Activated CD4-positive, CD25-positive, alpha-beta regulatory T cell (primary cell): ENCODE measurements at places on chromosomes 7 and 10.

DNA sequence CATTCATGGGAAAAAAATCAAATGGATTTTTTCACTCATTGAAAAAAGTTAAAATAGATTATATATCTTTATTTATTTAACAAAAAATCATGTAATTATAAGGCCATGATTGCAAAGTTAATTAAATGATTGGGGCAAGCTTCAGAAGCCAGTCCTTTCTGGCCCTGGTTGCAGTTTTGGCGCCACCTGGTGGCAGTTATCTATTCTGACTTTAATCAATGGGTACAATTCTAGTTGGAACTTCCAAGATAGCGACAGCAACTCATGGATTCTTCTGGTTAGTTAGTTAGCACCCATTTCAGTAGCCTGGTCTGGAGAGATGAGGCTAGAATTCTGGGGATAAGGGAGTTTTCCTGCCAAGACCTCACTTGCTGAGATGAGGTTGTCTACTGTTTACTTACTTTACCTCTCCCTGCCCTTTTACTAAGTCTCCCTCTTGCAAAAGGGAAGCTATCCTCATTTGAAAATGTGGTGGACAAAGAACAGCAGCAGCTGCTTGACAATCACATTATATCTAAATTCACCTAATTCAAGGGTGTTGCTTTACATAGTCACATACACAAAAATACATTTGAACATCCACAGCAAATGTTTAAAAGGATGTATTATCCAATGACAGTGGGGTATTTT lies 42.3 kb downstream of the NOC3L start:
- DNase-seq = peak; percentile 7

GRCh38 chr10:16945593-16945992 lies 128.4 kb upstream of the RSU1 start:
- no peak for DNase-seq

DNA sequence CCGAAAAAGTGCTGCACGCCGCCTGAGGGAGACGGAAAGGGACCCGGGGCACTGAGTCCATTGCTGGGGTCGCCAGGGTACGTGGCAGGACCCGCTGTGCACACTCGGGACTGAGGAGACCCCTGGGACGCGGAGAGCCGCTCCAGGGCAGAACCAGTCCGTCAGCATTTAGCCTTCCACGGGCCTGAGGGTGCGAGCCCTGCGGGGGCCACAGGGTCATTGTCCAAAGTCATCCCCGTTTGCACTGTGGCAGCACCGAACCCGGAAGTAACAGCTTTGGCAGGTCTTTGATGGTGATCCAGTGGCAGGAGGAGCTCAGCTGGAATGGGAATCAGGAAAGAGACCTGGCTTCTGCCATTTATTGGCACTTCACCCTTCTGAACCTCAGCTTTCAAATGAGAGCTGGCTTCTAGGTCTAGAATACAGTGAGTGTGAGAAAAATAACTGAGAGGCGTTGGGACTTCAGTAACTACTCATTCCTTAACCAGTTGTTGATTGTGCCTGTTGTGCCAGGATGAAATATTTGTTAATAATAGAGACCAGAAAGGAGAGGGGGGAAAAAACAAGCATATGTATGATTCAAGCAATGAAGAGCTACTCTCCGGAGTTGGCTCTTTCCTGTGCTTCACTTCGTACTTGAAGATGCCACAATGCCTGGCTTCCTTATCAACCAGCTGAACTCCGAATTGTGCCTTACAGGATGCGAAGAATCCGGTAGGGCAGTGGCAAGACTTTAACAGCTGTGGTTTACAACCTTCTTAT lies 811 bp upstream of the ARHGAP12 start:
- DNase-seq = no peak

DNA sequence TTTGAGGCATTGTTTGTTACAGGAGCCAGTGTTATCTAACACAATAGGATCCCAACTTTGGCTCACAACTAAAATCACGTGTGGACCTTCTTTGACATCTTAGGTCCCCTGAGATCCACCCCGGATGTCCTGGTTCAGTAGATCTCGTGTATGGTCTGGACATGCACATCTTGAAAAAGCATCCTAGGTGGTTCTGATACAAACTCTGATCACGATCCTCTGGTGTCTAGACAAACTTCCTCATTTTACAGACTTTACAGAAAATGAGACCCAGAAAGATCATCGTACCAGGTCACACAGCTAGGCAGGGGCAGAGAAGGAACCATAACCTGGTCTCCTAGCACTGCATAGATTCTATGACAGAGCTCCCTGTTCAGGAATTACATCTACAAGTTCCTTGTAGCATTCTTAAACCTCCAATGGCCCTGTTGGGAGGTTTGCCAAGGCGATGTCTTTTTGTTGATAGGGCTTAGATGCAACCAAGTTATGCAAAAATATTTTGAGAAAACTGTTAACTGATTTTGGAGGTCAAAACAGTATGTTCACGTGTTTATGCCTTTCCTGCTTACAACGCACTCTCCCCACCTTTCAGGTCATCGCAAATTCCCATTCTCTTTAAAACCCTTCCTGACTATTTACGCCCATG lies 30.8 kb upstream of the CHST15 start:
- no peak for DNase-seq

- DNase-seq = no peak
Measured at GRCh38 chr10:11827414-11827813, 4.3 kb downstream of the PROSER2 start.

DNA sequence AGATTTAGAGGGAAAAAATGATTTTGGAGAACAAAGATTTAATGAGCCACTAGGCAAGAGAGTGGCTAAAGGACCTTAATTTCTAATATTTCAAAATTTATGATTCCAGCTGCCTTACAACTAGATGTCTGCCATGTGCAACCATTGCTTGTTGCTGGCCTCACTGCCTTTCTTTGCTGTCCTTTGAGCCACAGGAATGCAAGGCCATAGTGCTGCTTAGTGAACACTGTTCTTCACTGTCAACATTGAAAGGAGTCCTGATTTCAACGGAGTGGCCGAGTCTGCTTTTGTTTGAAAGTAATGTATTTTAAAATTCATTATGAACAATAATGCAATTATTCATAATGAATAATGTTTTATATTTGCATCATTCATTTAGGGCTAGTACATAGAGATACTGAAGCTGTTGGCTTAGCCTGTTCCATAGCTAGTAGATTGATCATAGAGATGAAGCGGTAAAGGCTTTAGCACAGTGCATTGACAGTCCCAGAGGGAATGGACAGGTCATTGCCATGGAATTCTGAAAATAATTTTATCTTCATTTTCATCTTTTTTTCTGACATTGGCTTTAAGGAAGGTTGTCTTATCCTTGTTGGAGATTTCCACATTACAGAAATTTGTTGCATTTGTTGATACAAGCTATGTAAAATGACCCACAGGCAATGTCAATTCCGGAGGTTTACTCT lies 544.1 kb downstream of the AUTS2 start:
- DNase-seq = no peak
